ENCODE measurements at places on chromosomes 3 and 15. TPM values are rescaled to one million over a fixed set of nuclear protein-coding genes. Genes with fewer than 3 reads are reported as not detected.

DNA sequence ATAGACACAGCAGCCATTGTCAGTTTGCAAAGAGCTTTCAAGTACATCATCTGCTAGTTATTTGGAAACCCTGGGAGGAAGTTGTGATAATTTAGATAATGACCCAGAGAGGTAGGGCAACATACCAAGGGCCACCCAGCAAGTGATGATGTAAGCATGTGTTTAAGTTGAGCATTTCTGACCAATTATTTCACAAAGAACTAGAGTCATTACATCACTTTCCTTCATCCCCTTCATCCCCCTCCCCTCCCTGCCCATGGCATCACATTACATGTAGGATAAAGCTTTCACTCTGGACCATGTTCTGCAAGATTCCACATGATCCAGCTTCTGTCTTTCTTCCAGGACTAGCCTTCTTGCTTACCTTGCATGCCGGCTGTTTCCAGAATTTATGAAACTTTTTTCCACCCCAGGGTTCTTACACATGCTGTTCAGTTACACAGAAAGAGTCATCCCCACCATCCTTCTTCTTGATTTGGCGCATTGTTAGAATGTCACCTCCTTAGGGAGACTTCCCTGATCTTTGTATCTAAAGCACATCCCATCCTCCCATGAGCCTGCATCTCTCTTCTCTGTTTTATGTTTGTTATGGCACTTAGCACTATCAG is 71.3 kb downstream of the PTPRG start:
- no peak for DNase-seq

DNA sequence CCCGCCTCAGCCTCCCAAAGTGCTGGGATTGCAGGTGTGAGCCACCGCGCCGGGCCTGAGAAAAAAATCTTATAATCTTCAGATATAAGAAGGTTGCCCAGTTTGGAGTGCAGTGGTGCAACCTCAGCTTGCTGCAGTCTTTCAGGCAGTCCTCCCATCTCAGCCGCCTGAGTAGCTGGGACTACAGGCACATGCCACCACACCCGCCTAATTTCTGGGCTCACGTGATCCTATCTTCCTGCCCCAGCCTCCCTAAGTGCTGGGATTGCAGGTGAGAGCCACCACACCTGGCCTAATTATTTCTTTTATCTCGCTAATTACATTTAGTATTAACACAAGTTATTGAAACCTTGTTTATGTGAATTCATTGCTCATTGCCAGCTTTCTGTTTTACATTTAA is 13.5 kb downstream of the PAK2 start:
- DNase-seq: no peak

DNA sequence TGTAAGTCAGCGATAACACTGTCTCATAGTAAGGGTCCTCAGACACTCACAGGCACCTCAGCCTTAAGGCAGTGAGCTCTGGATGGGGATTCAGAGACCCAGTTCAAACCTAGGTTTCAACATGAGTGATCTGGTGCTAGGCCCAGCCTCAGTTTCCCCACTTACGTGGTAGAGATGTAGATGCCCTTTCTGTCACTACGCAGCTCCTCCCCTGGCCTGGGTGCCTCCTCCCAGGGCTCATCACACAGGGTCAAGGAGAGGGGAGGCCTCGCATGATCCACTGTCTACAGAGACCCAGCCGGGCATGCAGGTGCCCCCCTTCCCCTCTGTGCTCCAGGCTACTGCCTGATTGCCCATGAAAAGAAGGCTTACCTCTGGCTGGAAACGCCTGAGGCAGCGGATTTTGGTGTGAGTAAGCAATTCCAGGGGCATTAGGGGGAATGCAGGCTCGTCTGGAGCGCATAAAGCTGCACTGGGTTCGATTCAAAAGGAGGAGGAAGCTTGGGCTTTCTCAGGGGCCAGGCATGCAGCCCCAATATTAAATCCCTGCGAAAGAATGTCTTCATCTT is 69.8 kb upstream of the ANKRD34C start:
- no peak for DNase-seq

DNA sequence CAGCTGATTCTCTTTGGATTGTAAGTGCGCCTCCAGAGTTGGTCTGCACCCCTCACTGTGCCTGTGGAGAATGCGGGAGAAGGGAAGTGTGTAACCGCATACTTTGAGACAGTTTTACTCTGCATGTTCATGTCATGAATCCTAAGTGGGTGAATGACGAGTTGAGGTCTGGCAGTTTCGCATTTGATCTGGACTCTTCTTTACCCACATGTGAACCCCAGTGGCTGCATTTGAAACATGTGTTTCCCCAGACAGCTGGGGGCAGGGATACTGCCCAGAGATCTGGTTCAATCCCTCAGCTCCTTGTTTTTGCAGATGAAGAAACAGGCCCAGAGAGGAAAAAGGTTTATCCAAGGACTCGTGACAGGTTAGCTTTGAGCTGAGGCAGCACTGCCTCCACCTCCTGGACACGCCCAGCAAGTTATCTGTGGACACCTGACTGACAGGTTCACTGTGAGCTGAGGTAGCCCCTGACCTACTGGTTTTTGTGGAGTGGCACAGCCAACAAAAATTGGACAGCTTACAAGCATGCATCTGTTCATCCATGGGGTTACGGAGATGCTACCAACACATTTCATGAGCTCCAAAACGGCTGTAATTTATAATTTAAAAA is 207.3 kb downstream of the XXYLT1 start:
- no peak for DNase-seq

- DNase-seq: peak; percentile 83
These were observed 2.3 kb downstream of the SERP1 start for GRCh38 chr3:150544041-150544440.

SLC6A1 gene
- not detected for total RNA-seq

RTP4 gene
- total RNA-seq: 0.26 TPM

CNTN4 gene
- not detected for total RNA-seq
